Choroid plexus epithelial cell (primary cell): ENCODE measurements at places on chromosomes 2 and 18.
A peak's percentile ranks its signal among the peaks of the same experiment; 100 is the strongest.

DNA sequence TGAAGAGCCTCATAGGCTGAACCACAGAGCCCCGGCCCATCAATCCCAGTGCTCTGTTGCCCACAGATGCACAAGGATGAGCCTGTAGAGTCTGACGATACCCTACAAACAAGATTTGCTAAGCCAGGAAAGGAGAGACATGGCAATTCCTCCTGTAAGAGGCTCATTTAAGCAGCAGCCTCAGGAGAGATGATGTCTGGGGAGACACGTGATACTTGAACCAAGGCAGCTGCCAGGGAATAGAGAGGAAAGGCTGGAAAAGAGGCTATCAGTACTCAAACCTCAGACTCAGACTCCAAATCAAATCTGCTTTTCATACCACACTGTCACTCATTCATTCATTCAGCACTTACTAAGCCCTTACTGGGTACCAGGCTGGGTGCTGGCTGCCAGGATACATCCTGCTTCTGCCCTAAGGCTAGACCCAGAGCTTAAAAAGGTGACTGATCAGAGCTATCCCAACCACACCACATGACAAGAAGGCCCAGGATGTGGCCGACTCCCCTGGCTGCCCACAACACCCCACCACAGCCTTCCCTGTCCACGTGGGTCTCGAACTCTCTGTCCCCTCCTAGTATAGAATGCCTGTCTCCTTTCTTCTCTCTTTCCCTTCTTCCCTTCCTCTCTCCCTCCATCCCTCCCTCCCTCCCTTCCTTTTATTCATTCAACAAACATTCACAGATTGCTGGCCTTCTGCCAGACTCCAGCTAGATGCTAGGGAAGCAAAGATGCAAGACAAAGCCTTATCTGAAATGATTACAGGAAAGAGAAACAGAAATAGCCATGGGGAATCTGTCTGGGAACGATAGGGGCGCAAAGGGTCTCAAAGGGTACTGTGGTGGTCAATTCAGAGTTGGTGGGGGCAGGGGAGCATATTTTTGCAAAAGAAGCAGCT lies 23.4 kb upstream of the KCNK3 start:
- no peak for DNase-seq

- DNase-seq = no peak
Measured at GRCh38 chr2:3189076-3189591, 188.5 kb downstream of the EIPR1 start.

DNA sequence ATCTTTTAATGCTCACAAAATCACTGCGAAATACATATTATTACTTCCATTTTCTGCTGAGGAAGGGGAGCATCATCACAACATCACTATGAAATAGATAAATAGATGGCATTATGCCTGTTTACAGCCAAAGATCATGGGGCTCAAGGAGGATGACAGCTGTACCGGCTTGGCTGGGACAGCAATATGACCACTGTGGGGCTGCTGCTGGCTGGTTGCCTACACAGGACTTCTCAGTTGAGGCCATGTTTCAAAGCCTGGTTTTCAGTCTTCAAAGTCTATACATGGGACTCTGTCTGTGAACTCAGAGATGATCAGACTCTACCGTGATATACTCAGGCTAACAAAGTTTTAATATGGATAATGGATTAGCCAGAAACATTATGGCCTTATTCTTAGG lies 58.7 kb downstream of the SPATS2L start:
- no peak for DNase-seq

DNA sequence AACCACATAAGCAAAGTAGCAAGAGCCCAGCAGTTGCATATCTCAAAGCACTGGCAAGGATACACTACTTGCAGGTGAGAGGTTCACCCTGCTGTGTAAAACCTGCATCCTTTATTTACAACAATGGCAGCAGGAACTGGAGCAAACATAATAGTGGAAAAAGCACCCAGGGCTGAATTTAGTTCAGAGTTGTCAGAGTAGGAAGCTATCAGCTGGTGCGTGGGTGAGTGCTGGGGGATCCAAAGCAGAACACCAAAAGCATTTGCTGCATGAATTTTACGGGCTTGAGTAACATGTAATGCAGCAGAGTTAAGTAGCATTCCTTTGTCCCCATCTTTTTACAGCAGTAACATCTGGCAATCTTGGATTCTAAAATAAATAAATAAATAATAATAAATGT lies 73.5 kb upstream of the SRD5A2 start:
- DNase-seq = no peak

DNA sequence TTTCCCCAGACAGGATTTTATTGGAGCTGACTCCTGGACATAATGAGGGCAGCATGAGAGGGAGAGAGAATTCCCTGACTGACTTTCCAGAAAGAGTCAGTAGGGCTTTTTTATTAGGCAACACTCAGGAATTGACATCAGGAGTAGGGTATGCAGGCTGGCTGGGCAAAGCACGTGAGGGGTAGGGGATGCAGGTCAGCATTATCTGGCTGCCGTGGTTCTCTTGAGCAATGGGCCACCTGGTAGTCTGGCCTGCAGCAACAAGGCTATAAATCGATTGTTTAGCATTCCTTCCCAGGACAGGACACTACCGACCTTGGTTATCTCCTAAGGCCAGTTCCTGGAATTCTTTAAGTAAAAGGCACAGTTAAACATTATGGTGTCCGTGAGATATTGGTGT lies 160.8 kb upstream of the AGAP1 start:
- no peak for DNase-seq

DNA sequence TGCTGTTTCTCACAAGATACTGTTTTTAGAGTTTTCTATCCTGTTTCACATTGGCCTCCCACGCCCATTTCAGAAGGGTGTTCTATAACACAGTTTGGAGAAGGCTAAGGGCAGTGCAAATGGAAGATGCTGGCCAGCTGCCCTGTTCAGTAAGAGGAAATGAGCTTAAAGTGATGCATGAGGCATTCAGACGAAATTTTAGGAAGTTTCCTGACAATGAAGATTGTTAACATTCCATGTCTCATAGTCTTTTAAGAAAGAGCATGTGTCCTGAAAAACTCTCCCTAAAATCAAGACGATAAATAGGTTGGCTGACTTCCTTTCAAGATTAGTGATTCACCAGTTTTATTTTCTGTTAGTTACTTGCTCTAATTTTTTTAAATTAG lies 484.2 kb upstream of the NRP2 start:
- DNase-seq = peak; percentile 58

DNA sequence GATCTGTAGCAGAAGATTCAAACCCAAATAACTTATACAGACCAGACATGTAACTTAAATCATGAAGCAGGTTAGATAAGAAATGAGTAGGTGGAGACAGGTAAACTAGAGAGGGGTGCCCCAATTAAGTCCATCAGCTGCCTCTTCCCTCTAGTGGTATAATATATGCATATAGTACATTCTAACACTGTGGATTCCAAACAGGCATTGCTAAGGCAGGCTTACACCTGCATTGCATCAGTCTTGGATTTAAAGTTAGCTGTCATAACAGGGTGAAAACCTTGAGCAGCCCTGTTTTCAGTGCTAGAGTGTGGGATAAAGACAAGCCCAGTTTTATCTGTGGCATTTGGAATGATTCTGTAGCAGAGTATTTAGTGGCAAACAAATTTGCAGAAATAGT lies 63.4 kb downstream of the NYAP2 start:
- DNase-seq = peak; percentile 45
